ENCODE measurements at places on chromosomes 5 and 9.

- no peak for DNase-seq
Observed at GRCh38 chr9:122190597-122191381, 31.1 kb downstream of the MORN5 start.

DNA sequence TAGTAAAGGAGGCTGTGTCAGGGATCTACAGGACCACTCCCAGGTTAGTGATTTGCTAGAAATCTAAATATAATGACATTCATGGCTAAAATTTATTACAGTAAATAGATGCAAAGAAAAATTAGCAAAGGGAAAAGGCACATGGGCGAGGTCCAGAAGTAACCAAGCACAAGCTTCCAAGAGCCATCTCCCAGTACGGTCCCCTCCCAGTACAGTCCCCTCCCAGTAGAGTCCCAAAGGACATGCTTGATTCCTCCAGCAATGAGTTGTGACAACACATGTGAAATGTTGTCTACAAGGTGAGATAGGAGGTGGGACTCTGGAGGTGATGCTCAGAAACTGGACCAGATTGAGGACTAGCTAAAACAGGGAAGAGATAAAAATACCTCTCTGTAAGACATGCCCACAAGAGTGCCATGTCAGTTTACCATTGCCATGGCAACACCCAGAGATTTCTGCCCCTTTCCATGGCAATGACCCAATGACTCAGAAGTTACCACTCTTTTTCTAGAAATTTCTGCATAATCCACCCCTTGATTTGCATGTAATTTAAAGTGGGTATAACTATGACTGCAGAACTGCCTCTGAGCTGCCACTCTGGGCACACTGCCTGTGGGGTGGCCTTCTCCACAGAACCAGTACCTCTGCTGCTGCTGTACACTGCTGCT, 27.9 kb upstream of the CEMIP2 start:
- DNase-seq: no peak

DNA sequence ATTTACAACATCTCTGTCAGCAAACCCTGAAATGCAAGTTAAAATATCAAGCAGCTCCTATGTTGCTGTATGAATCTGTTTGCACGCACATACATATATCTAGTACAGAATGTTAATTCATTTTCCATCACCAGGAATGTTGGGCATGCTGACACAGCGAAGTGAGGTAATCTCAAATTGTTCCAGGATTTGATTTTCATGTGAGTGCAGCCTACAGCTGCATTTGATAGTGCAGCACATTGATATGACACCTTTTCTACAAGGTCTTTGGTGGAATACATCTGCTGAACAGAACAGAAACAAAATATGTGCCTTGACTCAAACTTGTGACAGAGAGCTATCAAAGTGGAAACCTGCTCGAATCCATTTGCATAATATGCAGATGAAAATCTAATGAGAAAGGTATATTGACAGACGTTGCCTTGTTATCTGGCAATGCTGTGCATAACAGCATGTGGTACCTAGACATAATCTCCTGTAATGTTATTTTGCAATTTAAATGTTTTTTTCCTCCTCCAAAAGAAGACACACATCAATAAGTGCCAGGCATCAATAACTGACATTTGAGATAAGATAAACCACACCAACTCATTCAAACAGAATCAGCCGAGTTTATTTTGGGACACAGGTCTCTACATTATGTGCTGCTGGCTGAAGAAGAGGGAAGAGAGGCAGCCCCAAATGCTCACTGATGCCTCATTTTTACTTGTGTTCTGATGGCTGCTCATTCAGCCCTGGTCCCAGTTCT, 512.2 kb downstream of the ZNF608 start:
- DNase-seq: no peak

DNA sequence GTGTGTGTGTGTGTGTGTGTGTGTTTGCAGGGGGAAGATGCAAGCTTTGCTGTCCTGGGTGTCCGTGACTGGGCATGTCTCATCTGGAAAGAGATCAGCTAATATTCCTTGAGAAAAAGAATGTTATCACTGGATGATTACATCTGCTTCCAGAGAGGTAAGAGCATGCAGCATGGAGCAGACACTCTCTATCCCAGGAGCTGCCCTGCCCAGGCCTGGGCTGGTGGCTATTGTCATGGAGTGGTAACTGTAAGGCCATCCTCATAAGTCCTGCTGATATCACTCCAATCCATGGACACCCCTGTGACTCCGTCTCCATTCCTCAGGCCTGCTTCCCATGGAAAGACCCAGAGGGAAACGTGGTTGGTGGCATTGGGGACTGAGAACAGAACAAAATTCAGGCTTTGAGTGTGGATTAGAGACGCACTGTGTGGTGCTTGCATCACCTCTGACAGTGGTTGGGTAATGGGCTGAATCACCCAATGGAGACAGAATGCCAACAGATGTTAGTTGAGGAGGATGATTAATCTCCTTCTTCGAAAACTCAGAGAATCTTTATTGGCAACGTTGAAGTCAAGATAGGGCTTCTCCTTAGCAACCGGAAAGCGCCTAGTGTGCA, 52.0 kb upstream of the KCNIP1 start:
- DNase-seq: no peak

GRCh38 chr9:110126499-110126941, 81.4 kb downstream of the C9orf152 start:
- no peak for DNase-seq

DNA sequence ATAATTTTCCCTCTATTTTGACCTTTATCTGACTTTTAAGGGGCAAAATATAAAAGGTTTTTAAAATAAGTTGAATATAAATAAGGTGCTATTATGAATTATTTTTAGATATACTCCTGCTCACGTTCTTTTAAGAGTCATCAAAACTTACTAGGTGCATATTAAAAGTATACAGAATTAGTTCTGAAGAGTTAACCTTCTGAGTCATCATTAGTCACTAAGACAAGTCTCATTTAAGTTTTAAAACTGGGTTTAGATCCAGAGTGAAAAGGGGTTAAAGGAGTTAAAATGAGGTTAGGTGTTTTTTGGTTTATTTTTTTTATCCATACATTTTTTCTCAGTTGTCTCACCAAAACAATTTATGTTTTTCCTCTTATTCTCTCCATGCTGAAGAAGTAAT, 41.7 kb downstream of the SMIM15 start:
- no peak for DNase-seq

GRCh38 chr9:94068257-94068656, 16.0 kb upstream of the PTPDC1 start:
- DNase-seq: no peak

GRCh38 chr9:92467041-92467440, 15.3 kb downstream of the ASPN start:
- no peak for DNase-seq

- no peak for DNase-seq
Observed at GRCh38 chr5:178398901-178399700, 166.5 kb upstream of the PHYKPL start.

DNA sequence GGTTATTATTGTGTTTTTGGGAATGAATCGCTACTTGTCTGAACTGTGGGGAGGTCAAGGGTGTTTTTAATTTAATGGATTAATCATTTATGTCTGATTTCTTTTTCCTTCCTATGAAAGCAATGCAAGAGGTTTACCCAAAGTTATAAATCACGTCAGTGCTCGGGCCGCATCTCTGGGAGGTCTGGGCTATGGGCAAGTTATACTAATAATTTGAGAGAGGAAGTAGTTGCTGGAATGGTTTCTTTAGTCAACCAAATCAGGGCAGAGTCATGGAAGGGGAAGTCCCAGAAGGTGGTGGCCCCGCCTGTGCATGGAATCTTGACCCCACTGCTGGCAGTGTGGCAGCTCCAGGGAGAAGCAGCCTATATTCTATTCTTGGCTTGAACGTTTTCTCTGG, 180.2 kb downstream of the HSPA4 start:
- DNase-seq: no peak

DNA sequence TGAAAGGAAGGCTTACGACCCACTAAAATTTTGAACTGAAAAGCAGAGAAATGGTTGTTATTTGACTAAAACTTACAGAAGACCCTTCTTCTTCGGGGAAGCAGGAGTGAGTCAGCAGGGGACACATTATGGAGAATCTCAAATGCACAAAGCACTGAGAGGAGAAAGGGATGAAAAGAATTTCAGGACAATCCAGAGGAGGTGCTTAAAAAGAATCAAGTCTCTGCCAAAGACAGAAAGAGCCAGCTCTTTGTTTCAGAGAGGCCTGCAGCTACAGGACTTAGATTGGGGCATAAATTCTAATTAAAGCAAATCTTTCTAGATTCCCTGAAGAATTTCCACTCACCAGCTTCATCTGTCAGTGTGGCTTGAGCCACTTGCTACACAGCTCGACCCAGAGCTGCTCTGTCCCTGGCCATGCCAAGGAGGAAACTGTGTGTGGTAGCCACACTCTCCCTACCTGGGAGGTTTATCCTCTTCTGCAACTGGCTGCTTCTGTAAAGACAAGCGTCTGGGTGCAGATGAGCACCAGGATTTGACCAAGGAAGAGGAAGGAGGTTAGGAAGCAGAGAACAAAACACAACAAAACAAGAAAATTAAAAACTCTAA, 89.9 kb downstream of the SEMA5A start:
- no peak for DNase-seq

DNA sequence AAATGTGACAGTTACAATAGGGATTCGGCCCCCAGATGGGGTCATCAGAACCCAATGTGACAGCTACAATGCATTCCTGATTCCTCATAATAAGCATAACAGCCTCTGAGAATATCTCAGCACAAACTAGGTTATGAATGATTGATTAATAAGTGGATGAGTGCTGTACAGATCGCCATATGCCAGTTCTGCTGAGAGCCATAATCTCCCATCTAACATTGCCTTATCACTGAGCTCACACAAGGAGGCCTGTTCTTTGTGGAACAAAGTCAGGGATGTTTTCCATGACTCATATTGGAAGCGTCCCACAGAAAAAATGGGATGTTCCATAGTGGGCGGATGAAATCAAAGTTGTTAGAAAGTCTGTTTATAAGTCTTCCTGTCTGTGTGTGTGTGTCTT, 89.6 kb downstream of the KIF4B start:
- DNase-seq: no peak

DNA sequence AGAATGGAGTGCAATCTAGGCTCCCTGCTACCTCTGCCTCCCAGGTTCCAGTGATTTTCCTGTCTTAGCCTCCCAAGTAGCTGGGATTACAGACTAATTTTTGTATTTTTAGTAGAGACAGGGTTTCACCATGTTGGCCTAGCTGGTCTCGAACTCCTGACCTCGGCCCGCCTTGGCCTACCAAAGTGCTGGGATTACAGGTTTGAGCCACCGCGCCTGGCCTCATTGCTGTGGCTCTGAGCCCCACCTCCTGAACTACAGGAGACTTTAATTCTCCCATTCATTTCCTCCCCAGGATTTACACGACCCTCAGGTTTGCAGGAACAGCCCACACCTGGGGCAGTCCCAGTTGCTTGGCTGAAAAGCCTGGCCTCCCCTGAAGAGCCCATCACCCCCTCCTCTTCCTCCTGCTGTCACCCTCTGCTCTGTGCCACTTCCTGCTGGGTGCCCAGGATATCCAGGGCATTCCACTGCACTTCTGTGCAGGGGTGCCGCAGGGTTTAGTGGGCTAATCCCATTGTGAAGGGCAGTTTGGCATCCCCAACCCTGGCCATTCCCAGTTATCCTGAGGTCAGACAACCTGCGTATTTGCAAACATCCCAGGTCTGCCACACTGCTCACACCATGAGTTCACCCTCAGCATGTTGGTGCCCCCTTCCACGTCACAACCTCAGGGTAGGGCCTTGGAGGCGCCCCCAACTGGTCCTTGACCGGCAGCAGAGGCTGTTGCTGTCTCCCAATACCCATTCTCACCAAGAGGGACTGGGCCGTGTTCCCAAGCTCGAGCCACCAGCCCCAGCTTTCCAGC, 265.0 kb upstream of the IRX4 start:
- no peak for DNase-seq

GRCh38 chr5:4640795-4641194, 499.3 kb upstream of the ADAMTS16 start:
- no peak for DNase-seq

DNA sequence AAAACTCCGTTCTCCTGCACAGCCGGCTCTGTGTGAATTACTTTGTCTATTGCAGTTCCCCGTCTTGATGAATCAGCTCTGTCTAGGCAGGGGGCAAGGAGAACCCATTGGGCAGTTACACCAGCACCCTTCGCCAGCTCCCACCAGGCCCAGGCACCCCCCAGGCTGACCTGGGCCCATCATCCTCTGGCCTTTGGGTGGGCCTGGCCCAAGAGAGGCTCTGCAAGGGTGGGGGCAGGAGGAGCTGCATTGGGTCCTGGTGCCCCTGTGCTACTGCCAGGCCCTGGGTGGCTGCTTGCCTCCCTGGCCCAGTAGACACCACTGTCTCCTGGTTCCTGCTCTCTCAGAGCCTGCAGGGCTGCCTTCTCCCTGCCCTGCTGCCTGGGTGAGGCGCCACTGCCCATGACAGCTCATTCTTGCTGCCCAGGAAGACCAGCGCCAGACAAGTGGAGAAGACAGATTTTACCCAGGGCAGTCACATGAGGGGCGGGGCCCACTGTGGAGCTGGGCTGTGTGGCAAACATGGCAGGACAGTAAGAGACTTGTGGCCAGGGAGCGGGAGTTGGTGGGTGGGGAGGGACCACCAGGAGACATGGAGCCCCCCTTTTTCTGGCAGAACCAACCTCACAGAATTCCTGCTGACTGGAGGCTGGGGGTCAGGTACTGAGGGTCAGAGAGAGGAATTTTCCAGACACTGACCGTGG, 67.2 kb downstream of the MRPL36 start:
- no peak for DNase-seq

DNA sequence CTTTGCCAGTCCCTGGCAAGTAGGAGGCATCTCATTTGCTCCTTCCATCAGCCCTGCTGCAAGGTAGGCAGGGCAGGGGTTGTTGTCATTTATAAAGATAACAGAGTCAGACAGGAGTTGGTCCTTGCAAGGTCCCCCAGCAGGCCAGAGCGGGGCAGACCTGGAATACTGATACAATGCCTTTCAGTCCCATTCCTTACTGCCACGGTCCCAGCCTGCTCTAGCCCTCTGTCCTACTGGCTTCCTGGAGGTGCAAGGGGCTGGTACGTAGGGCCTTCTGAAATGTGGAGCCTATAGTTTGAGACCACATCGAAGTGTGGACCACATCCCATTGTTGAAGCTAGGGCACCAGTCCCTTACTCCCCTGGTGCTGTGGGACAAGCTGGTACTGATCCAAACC, 42.8 kb upstream of the PITX1 start:
- DNase-seq: no peak

GRCh38 chr5:44821164-44821563, 12.4 kb downstream of the MRPS30 start:
- no peak for DNase-seq

GRCh38 chr9:134558124-134558905, 83.3 kb upstream of the COL5A1 start:
- DNase-seq: no peak

GRCh38 chr5:110086658-110087388, 397.1 kb downstream of the MAN2A1 start:
- no peak for DNase-seq

DNA sequence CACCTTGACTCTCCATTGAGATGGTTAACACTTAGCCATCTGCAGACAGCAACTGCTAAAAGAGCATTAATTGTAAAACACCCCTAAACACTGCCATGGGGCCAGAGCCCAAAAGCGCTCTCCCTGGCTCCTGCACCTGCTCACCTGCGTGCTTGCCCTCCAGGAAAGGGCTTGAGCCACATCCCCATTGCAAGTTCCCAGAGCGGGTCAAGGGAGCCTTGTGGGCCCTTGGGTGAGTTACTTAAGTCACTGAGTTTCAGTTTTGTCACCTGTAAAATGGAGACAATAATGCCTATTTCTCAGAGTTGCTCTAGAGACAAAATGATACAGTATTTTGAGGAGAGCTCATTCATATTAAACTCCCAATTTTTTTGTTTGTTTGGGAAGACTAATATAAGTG, 967.8 kb downstream of the PTPRD start:
- DNase-seq: no peak

Data from HS-27A (cell line).